ENCODE measurements at places on chromosomes 12 and 14.

DNA sequence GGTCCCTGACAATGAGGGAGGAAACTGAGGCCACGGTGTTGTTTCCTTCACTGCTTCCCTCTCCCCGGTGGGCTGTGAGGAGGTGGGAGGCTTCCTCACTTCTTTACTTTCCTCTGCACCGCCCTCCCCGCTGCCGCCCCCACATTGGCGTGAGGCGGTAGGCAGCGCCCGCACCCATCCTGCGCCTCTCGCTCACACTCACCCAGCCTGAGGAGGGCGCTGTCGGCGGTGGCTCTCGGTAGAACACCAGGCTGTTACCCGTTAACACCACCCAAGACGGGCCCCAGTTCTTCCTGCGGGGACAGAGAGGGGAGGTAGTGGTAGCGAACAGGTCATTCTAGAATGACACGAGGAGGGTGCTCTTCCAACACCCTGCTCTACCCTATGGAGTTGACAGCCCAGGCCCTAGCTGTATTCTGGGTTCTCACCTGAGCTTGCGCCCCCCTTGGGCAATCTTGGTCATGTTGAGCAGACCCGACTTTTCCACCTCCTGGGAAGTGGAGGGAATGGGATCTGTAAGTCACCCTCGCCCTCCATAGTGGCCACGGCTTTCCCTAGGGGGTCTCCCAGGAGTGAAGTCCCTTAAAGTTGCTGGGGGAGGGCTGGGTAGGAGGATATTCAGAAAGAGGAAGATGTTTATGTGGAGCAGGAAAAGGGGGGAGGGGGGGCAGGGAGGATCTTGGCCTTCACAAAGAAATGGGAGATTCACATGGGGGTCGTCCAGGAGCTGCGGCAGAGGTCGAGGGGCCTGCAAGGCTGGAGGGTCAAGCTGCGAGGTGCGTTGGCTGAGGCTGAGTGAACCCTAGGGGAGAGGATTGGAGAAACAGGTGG, 3.3 kb downstream of the ARHGAP9 start:
- DNase-seq: peak; percentile 77

DNA sequence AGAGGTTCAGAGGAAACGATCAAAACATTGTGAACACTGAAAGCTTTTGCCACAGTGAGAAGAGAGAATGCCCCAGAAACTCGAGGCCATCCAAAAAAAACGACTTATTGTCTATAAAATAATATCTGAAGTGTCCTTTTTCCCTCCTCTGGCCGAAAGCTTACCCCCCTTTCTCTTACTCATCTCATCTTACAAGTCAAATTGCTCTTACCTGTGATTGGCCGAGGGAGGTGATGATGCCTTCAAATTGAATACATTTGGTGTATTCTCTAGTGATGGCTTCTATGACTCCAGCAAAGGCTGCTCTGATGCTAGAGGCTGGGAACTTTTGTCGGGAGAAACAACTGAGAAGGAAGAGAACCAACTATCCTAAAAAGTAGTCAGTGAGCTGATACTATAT, 90.7 kb downstream of the PTCSC3 start:
- DNase-seq: no peak

DNA sequence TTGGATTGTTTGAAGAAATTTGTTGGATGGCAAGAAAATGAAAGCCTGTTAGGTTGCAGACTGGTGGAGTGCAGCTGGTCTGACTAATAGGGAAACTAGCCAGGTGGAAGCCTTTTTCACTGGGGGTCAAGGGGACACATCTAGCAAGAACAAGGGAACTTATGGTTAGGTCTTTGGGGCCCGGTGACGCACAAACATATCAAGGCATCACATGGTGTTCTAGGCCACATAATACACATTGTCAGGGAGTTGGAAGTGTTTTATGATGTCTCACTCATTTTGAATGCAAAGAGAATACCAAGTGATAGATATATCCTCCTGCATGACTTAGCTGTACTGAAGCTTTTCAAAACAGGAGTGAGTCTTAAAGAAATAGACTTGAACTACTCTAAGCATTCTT, 351.2 kb downstream of the KCNH5 start:
- no peak for DNase-seq

DNA sequence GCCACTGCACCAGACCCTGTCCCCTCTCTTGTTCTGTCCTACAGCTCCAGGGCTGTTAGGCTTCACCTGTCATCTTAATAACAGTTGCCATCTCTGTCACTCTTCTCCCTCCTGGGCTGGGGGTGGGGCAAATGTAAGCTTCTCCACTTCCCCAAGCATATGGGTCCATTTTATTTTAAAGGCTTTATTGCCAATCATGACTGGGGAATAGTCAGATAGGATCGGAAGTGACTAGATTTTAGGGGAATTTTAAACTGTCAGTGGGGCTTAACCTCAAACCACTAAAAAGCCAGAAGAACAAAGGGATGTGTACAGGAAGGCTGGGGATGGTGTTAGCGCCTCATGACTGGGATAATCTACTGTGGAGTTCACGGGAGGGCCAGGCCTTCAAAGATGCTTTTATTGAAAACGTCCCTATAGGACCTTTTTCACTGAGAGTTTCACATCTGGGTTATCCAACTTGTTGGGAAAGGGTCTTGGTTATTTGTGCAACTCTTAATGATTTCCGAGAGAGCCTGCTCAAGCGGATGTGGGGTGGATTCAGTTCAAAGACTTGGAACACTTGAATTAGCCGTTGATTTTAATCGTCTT, 41.6 kb downstream of the CHST11 start:
- DNase-seq: peak; percentile 24

DNA sequence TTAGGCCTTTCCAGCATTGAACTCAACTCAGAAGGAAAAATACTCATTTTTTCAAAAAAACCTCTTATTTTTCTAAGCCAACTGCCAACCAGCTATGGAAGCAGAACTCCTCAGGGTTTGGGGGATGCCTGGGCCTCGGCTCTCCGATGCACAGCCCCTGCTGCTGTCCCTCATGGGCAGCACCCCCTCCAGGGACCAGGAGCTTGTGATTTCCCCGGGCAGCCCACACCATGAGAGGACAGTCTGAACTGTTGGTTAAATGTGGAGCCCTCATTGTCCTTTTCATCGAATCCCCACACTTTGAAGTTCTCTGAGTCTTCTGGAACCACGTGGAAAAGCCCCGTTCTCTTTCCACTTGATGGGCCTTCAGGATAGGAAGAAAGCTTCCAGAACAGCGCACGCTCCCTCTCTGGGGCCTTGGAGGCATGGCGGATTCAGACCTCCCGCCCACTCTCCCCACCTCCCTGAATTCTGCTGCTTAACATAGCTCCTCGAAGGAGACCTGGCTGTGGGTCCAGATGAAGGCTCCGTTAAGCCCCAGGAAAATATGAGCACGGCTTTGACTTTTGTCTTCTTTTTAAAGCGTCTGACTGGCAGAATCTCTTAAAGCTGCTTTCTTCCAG, 156.6 kb downstream of the CALM1 start:
- DNase-seq: no peak

DNA sequence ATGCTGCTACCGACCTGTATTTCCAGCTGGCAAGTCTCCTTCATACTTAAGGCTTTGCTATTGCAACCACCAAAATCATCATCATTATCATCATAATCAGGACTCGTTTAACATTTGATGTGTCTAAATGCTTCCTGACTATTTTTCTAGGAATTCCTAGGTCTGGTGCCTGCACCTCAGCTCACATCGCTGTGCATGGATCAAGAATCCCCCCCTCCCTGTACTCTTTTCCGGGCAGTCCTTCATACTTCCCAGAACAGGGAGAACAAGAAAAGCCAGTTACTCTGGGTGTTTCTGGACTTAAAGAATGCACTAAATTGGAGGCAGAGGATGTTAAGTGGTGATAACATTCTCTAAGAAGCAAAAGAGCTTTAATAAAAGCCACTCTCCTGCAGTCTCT, 9.4 kb downstream of the ERP27 start:
- no peak for DNase-seq

DNA sequence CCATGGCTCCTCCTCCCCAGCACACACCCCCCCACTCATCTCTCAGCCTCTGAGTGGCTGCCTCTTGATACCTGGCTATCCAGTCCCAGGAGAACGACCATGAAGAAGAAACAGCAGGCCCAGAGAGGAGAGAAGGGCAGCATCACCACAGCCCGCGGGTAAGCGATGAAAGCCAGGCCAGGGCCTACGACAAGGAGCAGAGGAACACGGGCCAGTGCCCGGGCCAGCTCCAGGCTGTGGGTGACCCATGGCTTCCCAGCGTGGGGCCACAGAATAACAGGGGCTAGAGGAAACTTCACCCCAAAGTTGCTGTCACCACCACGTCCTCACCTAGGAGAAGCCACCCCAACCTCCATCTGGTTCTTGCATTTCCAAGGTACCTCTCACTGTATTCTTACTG, 10.4 kb upstream of the SLC6A12 start:
- DNase-seq: no peak

DNA sequence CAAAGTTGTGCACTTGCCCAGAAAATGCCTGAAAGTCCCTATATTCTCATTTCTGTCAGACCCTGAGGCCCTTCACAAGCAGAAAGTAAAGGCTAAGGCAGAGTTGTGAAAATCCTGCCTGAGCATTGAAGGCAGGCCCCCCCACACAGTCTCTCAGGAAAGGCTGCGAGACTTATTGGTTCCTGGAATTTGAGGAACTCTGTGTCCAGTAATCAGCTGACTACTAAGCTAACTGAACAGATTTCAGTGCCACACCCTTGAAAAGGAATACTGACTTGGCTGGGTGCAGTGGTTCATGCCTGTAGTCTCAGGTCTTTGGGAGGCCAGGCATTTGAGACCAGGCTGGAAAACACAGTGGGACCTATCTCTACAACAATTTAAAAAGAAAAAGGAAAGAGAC, 21.1 kb upstream of the PPP2R5E start:
- no peak for DNase-seq

DNA sequence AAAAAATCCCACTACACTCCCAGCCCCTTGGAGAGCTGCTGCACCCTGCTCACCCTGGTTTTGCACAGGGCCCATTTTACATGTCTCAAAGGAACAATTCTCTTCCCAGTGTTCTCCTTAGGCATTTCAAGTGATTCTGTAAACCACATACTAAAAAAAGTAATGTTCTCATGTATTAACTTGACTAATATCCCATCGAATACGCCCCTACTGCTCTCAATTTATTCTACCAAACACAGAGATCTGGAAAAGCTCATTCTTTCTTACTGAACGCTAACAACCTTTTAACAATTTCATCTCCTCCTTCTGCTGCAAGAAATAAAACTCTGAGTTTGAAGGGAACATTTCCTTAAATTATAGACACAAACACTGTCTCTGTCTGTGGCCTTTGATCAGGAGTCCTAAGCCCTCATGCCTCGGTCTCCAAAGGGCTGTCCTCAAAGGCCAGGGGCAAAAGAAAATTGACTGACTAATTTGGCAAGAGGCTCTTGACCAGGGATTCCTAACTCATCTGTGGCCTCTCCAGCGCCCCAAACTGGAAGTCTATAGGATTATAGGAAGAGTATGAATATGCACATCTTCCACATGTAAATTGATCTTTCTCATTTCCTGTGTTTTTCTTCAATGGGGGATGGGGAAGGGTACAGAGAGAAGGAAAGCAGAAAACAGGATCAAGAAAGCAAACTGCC, 17.1 kb upstream of the TSPAN11 start:
- no peak for DNase-seq

DNA sequence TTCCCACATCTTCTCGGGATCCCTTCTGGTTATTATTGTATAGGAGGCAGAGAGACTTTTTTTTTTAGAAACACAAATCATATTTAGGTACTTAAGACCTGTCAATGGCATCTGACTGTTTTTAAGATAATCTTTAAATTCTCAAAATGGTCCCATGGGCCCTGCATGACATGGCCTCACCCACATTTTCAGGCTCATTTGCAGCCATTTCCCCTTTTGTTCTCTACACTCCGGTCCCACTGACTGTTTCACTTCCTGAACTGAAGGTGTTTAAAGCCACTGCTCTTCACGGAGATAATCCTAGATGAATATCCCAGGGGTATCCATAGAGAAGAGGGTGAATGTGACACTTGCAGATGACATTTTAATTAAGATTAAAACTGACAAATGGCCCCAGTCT, 12.3 kb upstream of the C12orf71 start:
- no peak for DNase-seq
